ENCODE measurements at places on chromosomes 7 and 10.

DNA sequence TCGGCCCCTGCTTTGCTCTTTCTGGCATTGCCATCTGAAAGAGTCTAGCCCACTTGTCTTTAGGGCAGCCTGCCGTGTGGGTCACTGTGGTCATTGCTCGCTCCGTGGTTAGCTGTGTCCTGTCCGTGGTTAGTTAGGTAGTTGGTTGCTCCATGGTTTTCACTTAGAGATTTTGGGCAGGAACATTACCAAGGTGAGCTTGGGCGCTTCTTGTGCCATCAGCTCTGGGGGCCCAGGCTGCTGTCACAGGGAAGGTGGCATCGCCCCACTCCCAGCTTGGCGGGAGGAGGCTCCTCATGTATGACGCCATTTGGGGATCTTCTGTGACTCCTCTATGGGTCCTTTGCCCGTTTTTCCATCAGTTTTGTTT is 53.1 kb downstream of the INPP5A start:
- DNase-seq = no peak

GRCh38 chr10:100109670-100110069 is 28.0 kb upstream of the CPN1 start:
- no peak for DNase-seq

DNA sequence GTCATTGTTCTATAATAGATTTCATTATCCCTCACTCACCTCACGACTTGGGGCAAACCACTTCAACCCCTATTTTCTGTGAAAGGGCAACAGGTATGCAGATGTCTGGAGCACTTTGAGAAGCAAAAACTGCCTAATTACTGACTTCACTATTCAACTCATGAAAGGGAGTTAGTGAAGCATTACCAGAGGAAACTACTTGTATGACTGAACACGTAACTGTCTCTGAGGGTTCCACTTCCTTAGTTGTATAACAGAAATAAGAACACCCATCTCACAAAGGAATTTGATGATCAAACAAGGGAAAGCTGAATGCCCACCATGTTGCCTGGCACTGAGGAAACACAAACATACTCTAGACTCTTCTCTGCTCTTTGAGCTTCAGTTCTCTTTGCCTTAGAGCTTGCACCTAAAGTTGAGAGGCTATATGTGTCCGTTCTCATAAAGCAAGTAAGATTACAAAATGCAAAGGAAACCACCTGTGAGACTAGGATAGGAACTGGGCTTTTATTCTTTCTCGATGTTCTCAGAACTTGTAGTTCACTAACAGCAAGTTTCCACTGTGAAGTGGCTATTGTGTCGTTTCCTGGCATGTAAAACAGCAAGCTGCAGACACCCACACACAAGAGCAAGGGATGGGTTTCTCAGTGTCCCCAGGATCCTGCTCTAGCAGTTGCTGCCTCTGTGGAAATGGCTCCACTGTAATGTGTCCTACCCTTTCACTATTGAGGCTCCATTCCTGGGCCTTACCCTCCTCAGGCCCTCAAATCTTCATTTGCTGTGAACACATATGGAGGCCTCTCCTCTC is 2.6 kb downstream of the TMEM243 start:
- DNase-seq = no peak

DNA sequence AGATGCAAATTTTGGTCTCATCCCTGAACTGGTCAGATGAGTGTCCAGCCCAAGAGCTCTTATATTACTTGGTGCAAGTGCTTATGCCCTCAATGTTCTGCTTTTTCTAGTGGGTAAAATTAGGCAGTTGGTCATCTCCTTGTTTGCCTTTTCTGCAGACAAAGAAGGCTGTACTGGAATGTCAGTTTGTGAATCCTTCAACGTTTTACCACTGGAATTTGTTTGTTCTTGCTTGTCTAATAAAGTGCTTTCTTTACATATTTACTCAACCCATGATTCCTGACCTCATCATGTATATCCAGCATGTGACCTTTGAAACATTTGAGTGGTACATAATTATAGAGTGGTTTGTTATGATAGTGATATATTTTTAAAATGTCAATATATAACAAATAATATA is 232.2 kb upstream of the TEX47 start:
- DNase-seq = no peak

DNA sequence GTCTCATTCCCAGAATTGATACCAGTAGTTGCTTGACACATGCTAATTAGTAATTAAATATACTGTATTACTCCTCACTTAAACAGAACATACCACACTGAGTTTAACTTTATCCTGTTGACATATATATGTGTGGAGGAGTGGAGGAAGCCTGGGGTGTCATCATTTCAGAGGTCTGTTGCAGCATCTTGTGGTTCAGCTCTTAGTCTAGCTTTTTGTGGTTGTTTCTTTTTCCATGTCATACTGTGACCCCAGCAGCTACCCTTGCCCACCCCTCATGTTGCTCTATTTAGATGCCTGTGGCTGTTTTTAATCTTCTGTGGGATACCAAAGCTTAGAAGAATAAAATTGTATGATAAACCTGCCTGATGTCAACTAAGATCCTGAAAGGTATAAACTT is 875.4 kb downstream of the LRMDA start:
- DNase-seq = peak; percentile 43

- DNase-seq = no peak
Observed at GRCh38 chr10:52409928-52410327, 95.8 kb downstream of the DKK1 start.

DNA sequence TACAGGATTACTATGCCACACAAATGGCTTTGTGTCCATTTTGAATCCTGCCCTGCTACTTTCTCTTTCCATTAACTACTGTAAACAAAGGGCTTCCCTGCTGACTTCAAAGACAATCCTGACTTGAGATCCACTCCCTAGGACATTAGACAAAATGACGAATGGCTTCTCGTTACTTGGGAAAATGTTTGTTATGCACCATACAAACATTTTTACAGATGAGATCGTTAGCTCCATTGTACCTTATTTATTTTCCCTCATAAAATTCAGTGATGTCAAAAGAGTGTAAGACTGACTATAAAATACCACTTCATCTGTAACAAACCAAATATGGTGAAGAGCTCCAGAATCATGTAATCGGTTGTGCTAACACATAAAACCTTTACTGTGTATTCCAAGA is 121.8 kb downstream of the CD36 start:
- DNase-seq = no peak

DNA sequence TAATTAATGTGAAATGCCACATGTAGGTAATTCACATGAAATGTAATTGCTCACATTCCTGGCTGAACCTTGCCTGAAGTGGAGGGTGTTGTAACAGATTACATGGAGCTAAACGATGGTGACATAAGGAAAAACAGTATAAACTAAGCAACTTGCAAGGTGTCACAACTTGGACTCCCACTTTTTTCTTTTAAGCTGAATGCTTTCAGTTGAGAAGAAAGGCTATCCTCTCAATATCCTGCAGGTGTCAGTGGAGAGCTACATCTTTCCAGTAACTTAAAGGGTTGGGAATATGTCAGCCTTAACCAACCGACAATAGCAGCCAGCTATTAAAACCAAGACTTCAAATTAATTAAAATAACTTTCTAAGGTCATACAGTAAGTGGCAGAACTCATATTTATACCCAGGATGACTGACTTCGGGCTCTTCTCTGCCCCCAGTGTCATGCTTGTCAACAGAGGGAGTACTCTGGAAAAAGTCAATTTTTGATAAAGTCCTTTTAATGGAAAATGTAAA is 33.7 kb downstream of the NRBF2 start:
- DNase-seq = peak; percentile 63

- DNase-seq = no peak
Observed at GRCh38 chr7:159136442-159136841, 8.2 kb downstream of the VIPR2 start.

DNA sequence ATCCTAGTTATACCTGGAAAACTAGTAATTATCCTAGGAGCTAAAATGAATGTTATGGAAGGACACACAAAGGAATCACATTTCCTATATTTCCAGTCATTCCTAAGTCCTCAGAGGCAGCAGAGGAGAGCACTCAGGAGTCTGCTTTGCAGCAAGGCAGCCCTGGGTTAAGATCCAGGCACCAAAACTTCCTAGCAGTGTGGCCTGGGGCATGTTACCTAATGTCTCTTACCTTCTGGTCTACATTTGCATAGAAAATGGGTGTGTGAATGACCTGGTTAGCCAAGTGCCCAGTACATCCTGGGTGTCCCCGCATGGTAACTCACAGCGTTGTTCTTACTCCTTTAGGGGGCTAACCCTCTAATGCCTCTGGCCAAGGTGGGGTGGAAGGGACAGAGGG is 135.9 kb downstream of the TAX1BP1 start:
- no peak for DNase-seq

DNA sequence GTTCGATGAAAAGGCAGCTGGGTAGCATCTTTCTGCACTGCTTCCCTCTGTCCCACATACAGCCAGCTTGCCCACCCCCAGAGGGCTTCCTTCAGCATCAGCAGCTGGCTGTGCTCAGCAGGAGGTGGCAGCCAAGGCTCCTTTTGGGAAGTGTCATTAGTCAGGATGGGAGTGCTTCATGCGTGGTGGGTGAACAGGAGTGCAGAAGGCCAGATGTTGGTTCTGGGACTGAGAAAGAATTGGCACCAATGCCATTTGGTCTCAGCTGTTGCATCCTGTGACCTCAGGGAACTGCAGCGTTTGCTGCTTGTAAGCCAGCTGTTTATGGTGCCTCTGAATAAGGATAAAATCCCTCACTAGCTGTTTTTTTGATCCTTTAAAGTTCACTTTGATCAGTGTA is 131.1 kb upstream of the SORCS3 start:
- no peak for DNase-seq

- DNase-seq = no peak
Observed at GRCh38 chr7:88269586-88269985, 37.1 kb downstream of the STEAP4 start.

GRCh38 chr7:35987016-35987415 is 166.0 kb upstream of the EEPD1 start:
- no peak for DNase-seq

- DNase-seq = no peak
Observed at GRCh38 chr7:106284714-106285050, at the start of gene NAMPT. TSS of gene NAMPT (minus strand) at chr7:106284983. CDS start at chr7:106284884, 99 bp downstream.

- no peak for DNase-seq
Observed at GRCh38 chr7:152641384-152641783, 34.6 kb downstream of the XRCC2 start.

DNA sequence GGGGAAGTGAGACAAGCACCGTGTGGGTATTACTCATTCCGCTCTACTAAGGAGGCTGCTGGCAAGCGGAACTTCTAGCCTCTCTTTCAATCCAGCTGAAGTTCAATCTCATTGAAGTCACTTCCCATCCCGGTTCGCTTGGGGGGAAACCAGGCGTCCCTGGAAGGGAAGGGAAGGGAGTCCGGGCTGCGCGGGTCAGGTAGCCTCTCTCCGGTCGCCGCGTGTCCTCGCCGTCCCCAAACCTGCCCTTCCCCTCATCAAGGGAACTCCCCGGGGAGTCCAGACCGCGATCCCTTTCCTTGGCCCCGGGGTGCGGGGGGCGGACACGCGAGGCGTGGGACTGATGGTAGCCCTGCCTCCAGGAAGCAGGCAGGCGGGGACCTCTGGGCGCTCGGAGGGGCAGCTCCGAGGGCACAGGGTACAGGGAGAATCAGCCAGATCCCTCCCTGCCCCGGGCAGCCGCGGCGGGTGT is 598 bp upstream of the ZEB1 start:
- DNase-seq = peak; percentile 77

DNA sequence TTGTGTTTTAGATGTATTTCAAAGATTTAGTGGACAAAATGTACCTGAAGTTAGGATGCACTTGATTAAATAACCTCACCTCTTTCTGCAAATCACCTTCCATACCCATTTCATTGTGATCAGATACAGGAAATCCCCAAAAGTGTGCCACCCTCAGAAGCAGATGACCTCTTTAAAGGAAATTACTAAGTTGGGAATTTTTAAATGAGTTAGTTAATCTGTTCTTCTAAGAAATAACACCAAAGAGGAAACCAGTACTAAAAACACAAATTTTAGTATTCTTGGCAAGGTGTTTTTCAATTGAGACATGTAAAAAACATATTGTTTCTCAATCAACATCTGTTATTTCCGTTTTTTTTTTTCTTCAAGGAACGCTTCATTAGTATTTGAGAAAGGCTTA is 4.6 kb upstream of the SEMA3A start:
- DNase-seq = no peak

DNA sequence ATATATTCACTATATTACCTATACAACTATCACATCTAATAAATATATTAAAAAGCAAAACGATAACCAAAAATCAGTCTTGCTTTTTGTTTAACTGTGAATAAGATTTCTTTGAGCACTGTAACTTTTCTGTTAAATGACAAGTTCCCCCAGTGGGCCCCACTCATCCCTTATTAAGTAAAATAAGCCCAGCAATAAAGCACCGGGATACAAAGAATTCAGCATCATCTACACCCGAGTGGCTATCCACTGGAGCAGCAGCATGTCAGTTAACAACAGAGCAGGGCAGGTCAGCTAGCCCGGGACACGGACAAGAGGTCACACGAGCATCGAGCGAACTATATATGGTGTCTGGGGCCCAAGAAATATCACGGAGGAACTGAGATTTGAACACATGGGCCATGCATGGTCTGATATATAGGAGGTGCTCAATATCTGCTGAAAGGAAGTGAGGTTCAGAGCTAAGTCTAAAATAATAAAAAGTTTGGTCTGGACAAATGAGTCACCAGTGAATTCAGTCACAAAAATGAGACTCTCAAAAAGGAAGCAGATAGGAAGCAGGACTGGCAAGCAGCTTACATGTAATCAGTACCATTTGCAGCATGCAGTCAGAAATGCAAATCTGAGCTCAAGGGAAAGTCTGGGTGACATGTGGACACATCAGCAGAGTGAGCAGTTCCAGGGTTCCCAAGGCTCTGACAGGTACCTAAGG is 4.1 kb downstream of the ERCC6 start:
- DNase-seq = peak; percentile 69

DNA sequence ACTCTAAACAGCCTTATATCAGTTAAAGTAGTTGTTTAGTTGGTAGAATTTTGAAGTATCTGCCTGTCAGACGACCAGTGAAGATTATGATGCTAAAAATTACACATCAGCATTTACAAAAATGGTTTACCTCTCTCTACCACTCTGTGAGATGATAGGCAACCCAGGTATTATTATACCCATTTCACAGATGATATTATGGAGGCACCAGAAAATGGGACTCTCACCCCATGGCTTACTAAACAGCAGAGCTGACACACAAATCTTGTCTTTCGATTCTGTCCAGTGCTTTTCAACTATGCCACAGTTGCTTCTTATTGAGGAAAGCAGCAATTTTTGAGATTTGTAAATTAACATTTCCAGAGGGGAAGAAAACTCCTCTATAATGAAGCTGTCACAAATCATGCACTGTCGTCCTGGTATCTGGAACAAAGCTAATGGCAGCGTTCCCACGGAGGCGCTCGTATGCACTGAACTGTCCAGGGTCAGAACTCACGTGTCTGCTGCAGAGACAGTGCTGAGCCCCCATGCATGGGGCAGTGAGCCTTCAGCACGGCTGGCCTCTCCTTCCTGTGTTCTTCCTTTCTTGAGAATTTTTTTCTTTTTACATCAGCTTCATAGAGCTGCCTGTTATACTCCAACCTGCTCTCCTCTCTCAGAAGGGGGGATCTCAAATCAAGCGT is 381.1 kb downstream of the SDK1 start:
- DNase-seq = no peak

- no peak for DNase-seq
Observed at GRCh38 chr10:122050311-122050710, 61.3 kb downstream of the TACC2 start.

All from GM03348 (cell line).